ENCODE measurements at places on chromosomes 1 and 21.

- no peaks in the 10 kb centered on the region for H3K27me3 ChIP-seq
- DNase-seq = no peak
- H3K4me3 ChIP-seq = no peak overlapping the region
- no peaks in the 10 kb centered on the region for H3K36me3 ChIP-seq
- H3K4me1 ChIP-seq = no peaks in the 10 kb centered on the region
- no peak overlapping the region for H3K27ac ChIP-seq
These were observed 137.6 kb upstream of the RNPC3 start for GRCh38 chr1:103387898-103388297.

DNA sequence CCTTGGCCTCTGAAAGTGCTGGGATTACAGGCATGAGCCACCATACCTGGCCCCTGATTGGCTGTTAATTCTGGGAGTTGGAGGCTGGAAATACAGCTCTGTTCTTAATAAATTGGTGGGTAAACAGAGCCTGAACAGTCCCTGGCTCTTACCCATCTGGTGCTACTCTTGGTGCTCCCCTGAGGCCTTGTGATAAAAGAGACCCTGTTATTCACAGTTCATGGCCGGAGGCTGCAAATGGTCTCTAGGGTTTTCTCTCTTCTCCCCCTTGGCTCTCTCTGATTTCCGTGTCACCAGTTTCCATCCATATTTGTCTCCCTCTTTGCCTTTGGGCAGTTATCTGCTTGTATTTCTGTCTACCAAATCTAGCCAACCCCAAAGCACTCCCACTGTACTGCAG, 17.2 kb downstream of the NFASC start:
- H3K4me3 ChIP-seq = no peak overlapping the region
- H3K27ac ChIP-seq = no peak overlapping the region
- H3K27me3 ChIP-seq = peaks cover 14% of the 10 kb centered on the region
- DNase-seq = no peak
- no peaks in the 10 kb centered on the region for H3K4me1 ChIP-seq

DNA sequence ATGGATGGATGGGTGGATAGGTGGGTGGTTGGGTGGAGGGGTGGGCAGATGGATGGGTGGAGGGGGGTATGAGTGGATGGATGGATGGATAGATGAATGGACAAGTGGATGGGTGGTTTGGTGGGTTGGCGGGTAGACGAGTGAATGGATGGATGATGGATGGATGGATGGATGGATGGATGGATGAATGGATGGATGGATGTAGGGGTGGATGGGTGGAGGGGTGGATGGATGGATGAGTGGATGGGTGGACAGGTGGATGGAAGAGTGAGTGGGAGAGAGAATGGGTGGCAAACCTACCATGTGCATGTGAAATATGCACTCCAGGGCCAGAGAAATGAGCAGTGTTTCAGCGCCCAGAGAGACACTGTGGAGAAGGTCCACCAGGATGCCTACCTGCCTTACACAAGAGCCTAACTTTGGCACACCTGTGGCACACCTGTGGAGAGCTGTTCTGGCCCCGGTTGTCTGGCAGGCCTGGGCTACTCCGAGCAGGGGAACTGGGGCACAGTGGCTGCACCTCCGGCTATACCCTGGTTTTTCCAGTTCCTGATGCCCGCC, 12.8 kb downstream of the EPHA2 start:
- H3K27me3 ChIP-seq = peaks cover 3% of the 10 kb centered on the region
- H3K36me3 ChIP-seq = peaks cover 9% of the 10 kb centered on the region
- H3K27ac ChIP-seq = no peak overlapping the region

- peaks cover 29% of the 10 kb centered on the region for H3K4me1 ChIP-seq
- H3K27me3 ChIP-seq = no peaks in the 10 kb centered on the region
- H3K4me3 ChIP-seq = no peak overlapping the region
- H3K36me3 ChIP-seq = no peaks in the 10 kb centered on the region
- H3K27ac ChIP-seq = no peak overlapping the region
These were observed 121.3 kb upstream of the HOOK1 start for GRCh38 chr1:59693406-59693805.

DNA sequence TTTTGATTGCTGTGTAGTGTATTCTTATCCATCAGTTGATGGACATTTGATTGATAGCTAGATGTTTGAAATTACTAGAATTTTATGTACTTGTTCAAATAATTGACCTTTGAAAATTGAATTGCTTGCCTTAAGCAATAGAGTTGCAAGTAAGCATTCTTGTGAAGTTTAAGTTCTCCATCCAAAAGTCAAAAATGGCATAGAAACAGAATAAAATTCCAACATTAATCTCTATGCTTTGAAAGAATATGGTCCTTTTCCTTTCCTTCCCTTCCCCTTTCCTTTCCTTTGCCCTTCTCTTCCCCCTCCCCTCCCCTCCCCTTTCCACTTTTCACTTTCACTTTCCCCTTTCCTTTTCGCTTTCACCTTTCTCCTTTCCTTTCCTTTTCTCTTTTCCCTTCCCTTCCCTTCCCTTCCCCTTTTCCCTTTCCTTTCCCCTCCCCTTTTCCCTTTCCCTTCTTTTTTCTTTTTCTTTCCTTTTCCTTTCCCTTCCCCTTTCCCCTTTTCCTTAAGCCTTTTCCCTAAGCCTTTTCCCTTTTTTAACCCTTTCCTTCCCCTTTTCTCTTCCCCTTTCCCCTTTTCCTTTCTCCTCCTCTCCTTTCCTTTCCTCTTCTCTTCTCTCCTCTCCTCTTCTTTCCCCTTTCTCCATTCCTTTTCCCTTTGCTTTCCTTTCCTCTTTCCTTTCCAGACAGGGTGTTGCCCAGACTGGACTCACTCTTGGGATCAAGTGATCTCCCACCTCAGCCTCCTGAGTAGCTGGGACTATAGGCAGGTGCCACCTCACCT, 67.4 kb downstream of the SASS6 start:
- H3K36me3 ChIP-seq = peaks cover 53% of the 10 kb centered on the region
- no peak overlapping the region for H3K27ac ChIP-seq
- no peak overlapping the region for H3K4me3 ChIP-seq
- no peaks in the 10 kb centered on the region for H3K27me3 ChIP-seq
- no peaks in the 10 kb centered on the region for H3K4me1 ChIP-seq

DNA sequence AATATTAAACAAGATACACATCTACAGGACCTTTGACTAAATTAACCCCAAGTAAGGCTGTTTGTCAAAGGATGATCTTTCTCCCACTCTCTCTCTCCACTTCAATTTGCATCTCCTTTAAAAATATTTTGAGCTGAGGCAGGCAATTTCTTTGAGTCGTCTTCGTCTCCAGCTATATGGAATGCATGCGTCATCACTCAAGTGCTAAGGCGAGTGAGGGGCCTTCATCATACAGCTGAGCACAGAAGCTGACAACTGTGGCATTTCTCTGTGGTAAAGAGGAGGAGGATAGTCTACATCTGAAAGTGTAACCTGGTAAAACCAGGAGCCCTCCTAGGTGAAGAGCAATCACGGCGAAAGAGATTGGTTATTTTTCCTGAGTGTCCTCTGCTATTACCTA, 7.6 kb downstream of the EPHX4 start:
- no peaks in the 10 kb centered on the region for H3K36me3 ChIP-seq
- H3K27me3 ChIP-seq = no peaks in the 10 kb centered on the region
- H3K4me3 ChIP-seq = no peak overlapping the region
- H3K27ac ChIP-seq = no peak overlapping the region

DNA sequence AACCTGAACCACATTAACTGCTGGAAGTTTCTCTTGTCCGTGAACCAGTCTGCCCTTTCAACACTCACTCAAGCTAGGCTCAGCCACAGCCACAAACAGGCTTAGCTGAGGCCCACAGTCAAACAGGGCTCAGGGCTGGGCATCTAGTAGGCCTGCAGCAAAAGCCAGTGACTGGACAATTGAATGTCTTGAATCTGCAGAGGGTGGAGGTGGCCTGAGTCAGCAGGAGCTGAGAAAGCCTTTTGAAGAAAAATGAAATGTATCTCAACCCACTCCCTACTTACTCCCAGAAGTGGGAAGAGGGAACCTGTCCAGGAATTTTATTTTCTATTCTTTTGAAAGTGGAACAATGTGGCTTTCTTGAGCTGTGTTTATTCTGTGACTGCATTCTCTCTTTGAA, 95.4 kb downstream of the PTPRU start:
- H3K27ac ChIP-seq = no peak overlapping the region
- H3K4me3 ChIP-seq = no peak overlapping the region
- DNase-seq = peak; percentile 33
- H3K36me3 ChIP-seq = no peaks in the 10 kb centered on the region
- H3K4me1 ChIP-seq = no peaks in the 10 kb centered on the region

GRCh38 chr1:161367684-161368400, at the start of gene CFAP126:
CFAP126 (minus strand) TSS chr1:161367876; CDS start chr1:161367868, 8 bp downstream.
- H3K36me3 ChIP-seq = peaks cover 30% of the 10 kb centered on the region
- H3K4me3 ChIP-seq = no peak within 1 kb of the TSS
- H3K27ac ChIP-seq = no peak within 1 kb of the TSS
- no peaks in the 10 kb centered on the region for H3K4me1 ChIP-seq
- no peaks in the 10 kb centered on the region for H3K27me3 ChIP-seq
- peak; percentile 80 for DNase-seq

DNA sequence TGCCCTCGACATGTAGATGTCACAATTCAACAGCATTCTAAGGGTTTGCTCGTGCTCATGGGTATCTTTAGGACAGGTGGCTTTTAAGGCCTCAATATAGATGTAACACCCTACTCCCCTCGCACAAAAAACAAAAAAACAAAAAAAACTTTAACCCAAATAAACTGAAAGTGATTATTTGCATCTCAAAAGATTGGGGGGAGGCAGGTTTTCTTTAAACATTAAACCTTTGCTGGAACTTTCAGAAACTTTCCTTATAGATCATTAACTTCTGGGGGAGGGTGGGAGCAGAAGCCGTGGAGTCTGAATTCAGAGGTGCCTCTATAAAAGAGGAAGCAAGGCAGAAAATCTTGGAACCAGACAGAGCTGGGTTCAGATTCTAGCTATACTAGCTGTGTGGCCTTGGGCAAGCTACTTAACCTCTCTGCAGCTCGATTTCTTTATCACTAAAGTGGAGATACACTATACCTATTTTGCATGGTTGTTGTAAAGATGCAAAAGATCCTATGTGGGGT, 3.2 kb upstream of the KIAA1614 start:
- DNase-seq = no peak
- no peak overlapping the region for H3K27ac ChIP-seq
- H3K4me1 ChIP-seq = peaks cover 24% of the 10 kb centered on the region
- no peaks in the 10 kb centered on the region for H3K36me3 ChIP-seq
- no peak overlapping the region for H3K4me3 ChIP-seq

DNA sequence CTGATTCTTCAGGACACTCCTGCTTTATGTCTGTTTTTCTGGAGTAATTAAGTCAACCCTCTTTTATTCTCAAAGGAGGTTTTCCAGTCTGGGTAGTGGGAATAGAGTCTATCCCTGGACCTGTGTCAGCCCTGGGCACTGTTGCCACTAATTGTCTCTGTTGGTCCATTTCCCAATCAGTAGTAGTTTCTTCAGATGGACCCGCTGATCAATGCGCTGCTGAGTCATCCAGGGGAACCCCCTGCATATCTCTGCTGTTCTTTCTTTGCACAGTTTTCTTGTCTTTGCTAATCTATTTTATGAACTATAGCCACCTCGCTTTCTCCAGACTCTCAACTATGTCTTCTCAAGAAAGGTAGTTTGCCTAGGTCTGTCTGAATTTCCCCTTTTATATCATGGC, 82.5 kb downstream of the TNNI3K start:
- no peaks in the 10 kb centered on the region for H3K27me3 ChIP-seq
- H3K4me3 ChIP-seq = no peak overlapping the region
- DNase-seq = no peak
- no peak overlapping the region for H3K27ac ChIP-seq

DNA sequence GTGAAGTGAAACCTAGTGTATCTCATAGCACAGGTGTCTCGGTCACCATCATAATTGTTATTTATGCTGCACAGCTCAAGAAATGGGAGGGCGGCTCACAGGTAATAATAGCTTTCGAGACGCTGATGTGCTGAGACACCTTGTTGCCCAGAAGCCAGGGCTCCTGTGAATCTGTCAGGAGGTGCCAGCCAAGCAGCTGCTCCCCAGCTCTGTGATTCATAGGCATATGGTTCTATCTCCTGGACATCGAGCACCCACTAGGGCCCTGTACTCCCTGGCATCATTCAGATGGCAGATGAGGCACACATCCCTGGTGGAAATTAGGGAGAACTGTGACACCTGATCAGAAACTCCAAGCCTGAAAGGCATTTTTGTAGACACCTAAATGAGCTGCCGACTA, 53.5 kb downstream of the SYT6 start:
- DNase-seq = no peak
- no peak overlapping the region for H3K27ac ChIP-seq
- H3K4me3 ChIP-seq = no peak overlapping the region
- peaks cover 18% of the 10 kb centered on the region for H3K4me1 ChIP-seq
- no peaks in the 10 kb centered on the region for H3K36me3 ChIP-seq
